ENCODE measurements at places on chromosomes 5 and 9.
A peak's percentile ranks its signal among the peaks of the same experiment; 100 is the strongest.

GRCh38 chr5:7849681-7850394 is 1.1 kb downstream of the CFAP90 start:
- no peak for DNase-seq

DNA sequence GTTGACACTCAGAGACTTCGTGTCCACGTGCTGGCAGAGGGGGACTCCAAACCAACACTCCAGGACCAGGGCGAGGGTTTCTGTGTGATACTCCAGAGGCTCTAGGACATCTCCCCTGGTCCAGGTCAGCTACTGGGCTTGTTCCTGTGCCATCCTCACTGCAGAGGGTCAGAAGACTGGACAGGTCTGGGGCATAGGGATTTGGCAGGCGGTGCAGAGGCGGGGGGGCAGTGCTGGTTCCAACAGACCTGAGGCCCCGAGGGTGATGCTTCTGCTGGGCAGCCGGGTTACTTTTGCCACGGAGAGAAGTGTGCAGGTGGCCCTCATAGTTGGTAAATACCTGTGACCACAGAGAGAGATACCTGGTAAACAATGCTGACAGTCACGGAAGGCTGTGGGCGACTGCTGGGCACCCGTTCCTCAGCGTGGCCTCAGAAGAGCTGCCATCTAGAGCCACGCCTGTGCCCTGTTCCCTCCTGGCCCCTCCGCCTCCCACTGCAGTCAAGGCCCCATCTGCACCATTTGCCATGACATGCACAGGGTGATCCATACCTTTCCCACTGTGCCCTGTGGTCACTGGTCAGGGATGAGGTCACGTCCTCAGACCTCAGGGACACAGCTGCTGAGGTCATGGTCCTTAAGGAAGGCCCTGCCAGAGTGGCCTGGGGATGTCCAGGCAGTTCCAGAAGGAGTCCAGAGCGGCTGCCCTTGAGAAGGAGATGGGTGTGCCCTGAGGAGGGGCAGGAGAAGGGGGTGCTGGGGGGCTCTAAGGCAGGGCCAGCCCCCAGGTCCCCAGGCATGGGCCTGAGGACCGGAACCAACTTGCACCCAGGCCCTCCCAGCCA is 30.0 kb downstream of the TRIP13 start:
- DNase-seq: no peak

DNA sequence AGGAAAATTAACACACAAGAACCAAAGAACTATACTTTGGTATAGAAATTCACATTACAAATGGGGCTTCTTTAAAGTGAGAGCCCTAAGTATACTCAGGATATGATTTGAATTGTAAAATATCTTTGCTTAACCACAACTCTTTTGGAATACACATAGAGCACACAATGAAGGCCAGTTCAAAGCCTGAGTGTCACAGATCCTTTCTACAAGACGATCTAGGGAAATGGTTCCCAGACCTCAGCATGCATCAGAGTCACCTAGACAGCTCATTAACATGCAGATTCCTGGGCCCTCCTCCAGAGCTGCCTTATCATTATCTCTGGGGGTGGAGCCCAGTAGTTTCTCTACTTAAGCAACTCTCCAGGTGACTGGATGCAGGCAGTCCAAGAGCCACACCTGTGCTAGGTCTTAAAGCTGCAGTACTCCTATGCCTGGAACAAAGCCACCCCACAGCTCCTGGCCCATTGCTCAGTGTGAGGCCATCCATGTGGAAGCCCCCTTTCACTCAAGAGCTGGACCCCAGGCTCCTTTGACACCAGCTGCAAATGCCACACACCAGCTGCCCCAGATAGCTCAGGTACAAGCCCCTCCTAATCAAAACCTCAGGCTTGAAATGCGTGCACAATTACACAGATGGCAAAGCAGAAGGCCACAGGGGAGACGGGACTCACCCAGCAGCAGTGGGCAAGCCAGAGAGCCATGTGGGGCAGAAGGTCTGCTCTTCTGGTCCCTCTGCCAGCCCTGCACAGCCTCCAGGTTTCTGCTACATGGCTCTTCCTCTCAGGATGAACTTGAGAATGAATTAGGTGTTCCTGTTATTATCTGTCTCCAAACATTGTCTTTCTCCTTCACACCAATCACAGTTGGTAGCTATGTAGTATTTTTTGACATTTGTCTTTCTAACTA is 106.1 kb downstream of the SH3TC2 start:
- DNase-seq: no peak

DNA sequence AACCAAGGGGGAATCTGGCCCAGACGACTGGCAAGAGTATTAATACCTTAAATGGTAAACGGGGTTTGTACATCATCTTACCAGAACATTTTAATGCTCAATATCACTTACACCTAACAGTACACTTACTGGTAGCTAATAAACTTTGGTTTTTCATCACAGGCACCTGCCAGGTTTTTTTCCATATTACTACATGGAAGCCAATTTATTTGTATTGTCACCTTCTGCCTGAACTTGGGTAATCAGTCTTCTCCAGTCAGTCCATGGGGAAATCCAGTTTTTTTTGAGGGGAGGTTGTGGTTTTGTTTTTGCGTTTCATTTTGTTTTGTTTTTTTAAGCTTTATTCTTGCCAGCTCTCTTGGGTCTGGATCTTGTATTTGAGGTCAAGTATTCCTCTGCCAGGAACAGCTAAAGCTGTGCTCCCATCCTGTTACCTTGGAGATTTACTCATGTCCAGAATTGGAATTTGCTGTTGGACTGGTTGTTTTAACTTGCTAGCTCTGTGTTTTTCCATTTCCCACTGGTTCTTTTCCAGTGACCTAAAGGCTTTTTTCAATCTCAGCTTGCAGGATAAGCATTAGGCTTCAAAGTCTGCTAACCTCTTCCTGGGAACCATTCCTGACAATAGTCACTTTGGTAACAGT is 11.1 kb upstream of the NADK2 start:
- no peak for DNase-seq

DNA sequence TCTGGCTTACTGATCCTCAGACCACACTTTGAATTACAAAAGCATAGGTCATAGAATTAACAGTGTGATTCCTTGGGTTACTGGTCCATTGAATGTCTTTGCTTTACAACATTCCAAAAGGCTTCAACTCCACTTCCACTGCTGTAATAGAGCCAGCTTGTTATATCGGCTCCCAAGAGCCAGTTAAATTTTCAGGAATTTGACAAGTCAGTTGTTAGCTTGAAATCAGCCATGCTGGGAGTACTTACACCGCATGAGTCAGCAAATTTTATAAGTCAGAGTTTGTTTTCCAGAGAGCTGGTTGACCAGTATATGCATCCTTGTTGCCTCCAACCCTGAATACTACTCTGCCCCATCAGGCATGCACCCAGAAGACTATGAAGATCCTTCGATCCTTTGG is 73.1 kb downstream of the FOXB2 start:
- DNase-seq: no peak

- no peak for DNase-seq
These were observed 92.5 kb upstream of the ZNF366 start for GRCh38 chr5:72599519-72600370.

GRCh38 chr9:122212473-122213004 is 16.2 kb downstream of the LHX6 start:
- no peak for DNase-seq

DNA sequence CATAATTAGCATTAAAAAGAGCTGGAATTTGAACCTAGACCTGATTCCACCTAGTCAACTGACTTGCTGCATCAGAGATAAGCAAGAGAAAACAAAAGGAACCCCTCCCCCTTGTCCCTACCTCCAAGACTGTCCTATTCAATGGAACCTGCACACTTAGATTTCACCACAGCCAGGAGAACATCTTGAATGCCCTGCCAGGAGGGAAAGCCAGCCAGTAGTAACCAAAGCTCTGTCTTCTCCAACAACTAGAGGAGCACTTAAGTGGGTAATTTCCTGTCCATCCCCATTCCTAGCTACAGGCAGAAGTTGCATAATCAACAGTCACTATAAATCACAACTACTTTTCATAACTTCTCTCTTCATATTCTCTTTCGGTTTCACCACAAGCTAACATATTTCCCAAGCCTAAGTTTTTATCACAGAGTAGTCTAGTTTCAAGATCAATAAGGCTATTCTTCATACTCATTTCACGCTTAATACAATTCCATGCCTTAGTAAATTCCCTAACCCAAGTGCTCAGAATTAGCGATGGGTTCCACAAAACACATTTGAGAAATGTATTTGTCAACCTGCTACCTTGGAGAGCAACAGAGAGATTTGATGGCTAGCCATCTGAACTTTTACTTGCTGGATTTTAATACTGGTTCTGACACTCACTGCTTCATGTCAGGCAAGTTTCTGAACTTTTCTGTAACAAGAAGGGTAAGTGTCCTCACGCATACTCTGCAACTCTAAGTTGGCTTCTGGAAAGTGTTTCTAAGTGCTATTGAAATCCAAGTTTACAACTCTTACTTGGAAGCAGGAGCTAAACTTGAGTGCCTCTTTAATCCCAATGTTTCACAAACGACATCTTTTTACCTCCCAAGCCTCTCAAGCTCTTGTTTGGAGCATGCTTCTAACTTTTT is 2.0 kb downstream of the DENND1A start:
- peak; percentile 95 for DNase-seq

GRCh38 chr9:132054024-132054423 is 25.6 kb downstream of the MED27 start:
- no peak for DNase-seq

- no peak for DNase-seq
These were observed at the start of gene CDH10 for GRCh38 chr5:24644761-24645160. Gene CDH10, minus strand, starts transcription at chr5:24644978. Its CDS starts 51,488 bp downstream, at chr5:24593490.

- peak; percentile 93 for DNase-seq
These were observed 287.1 kb upstream of the CDH9 start for GRCh38 chr5:27325513-27325912.

DNA sequence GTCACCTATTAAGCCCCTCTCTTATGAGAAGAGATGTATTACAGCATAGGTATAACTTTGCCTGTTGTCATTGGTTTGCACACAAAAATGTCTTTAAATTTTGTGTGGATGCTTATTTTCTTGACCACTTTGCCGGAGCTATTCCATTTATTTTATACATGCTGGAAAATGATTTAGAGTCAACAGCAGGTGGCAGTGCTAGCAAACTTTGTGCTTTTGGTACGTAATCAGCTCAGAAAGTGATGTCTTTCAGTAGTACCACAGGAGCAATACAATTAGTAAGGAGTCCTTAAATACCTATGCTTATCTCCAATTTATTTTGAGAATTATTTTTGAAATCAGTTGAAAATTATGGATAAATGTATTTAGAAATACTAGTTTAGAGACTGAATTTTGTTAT is 19.8 kb upstream of the NUDT12 start:
- peak; percentile 19 for DNase-seq

DNA sequence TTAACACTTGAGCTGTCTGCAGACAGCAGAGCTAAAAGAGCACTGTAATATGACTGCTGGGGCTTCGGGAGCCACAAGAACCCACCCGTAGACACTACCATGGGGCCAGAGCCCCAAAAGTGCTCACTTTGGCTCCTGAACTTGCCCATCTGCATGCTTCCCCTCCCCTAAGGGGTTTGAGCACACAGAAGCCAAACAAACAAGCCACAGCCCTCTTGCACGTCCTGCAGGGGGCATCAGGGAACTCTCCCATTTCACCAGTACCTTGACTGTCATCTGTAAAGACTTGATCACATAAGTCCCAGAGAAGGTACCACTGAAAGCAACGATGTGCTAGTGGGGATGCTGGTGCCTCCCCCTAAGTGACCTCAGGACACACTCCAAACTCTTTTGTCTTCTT is 681.8 kb downstream of the SEMA5A start:
- no peak for DNase-seq

DNA sequence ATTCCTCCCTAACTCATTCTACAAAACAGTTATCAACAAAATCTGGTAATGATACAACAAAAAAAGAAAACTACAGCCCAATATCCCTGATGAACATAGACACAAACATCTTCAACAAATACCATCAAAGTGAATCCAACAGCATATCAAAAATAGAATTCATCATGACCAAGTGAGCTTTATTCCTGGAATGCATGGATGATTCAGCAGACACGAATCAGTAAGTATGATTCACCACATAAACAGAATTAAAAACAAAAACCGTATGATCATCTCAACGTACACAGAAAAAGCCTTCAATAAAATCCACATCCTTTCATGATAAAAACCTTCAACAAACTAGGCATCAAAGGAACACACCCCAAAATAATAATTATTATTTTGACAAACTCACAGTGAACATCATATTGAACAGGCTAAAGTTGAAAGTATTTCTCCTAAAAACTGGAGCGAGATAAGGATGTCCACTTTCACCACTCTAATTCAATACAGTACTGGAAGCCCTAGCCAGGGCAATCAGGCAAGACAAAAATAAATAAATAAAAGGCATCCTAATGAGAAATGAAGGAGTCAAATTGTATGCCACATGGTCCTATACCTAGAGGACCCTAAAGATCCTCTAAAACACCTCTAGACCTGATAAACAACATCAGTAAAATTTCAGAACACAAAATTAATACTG is 305.1 kb upstream of the RGMB start:
- no peak for DNase-seq

- no peak for DNase-seq
These were observed 86.5 kb downstream of the ANKRD55 start for GRCh38 chr5:56146674-56147073.

DNA sequence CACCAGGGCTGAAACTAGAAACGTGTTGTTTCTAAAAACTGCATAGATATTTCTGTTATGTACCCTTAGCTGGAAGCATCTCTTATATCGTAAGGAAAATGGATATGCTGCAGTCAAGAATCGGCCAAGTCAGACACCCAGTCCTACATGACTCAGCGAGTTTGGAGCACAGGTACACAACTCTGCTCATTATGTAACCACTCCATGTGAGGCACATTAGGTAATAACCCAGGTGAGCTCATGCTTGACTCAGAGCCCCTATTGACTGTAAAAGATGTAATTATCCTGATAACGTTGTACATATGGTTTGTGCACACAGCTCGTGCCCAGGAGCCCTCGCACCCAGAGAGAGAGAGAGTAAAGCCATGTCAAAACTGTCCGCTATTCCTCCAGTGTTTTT is 593.7 kb upstream of the ACO1 start:
- no peak for DNase-seq

DNA sequence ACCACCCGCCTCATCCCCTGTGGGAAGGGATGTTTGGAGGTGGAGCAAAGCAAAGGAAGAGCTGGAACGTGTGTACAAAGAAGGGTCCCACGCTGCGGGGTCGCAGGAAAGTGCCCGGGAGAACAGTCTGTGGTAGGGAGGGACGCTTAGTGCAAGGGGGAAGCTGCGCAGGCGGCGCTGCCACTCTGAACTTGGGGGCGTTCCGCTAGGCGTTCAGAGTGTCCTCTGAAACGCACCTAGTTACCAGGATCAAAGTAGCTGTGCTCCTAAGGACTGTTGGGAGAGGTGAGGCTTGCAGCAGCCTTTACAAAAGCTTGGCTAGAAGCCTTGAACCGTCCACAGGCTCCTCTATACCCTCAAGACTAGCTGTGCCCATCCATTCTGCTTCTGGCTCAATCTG is 29.3 kb upstream of the PDE8B start:
- no peak for DNase-seq

DNA sequence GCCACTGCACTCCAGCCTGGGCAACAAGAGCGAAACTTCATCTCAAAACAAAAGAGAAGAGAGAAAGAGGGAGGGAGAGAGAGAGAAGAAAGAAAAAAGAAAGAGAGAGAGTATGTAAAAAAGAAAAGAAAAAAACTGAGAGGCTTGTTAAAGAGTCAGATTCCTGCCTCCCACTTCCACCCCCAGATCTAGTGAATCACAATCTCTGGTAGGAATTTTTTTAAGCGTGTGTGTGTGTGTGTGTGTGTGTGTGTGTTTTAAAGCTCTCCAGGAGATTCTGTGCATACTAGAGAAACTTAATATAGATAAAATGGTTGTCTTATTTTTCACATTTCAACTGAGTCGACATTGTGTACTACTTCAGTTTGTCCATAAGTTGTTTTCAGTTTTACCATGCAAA is 32.0 kb downstream of the SAR1B start:
- DNase-seq: no peak

- DNase-seq: no peak
These were observed 12.0 kb upstream of the CPLX2 start for GRCh38 chr5:175859422-175859821.

Data from MV-4-11 (cell line).